ENCODE measurements at places on chromosomes 1 and 21.

DNA sequence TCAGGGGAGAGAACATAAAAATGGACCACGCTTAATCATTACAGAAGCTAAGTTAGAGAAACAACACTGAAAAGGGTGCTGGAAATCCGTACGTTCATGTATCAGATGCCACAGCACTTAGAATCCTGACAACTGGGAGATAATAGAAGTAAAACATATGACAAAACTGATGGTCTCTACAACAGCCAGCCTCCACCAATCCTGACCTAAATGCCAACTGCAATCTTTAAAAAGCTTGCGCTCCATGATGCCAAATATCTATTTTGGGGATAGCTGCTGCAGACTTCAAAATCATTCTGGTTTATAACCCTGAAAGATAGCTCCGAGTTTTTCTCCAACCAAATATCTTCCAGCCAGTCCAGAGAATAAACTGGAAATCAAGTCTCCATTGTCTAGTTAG, 178.3 kb downstream of the RERE start:
- no peak for DNase-seq

- no peak for DNase-seq
Observed at GRCh38 chr1:223430236-223430635, 37.0 kb downstream of the CCDC185 start.

GRCh38 chr1:2101531-2101930, 51.3 kb downstream of the PRKCZ start:
- DNase-seq: no peak

DNA sequence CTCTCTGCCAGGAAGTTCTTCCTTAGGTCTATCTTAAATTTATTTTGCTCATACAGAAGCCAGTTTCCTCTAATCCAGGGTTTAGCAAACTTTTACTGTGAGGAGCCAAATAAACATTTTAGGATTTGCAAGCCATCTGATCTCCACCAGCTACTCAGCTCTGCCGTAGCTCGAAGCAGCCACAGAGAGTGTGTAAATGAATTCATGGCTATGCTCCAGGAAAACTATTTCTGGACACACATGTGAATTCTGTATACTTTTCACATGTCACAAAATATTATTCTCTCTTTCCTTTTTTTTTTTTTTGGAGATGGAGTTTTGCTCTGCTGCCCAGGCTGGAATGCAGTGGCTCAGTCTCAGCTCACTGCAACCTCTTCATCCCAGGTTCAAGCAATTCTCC, 13.4 kb upstream of the AGTRAP start:
- DNase-seq: no peak

GRCh38 chr1:67191668-67192520, 25.6 kb downstream of the IL23R start:
- no peak for DNase-seq

DNA sequence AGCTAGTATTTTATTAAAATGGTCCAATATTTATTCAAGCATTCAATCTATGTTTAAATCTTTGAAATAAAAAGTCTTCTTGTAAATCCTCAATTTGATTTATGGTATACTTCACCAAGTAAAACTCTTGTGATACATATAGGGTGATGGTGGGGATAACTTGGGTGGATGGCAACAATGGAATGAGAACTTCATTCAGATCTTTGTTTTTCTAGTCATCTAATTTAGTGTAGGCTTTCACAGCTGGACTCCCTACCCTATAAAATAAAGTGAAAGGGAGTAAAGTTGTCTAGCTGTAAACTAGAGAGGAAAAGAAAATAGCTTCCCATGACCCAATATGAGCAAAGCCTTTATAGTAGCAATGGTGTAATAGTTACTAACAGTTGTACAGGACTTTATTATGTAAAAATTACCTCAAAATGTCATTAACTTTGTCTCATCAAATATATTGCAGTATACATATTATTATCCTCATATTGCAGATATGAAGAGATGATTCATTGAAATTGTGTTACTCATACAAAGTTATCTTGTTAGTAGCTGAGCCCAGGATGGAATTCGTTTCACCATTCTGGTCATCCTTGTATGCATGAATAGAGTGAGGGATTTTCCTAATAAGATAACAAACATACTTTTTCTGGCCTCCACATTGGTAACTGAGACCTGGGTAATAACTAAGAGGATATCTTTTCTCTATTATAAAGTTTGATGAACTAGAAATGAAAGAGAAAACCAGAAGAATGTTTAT, 1377.7 kb upstream of the ADGRL4 start:
- no peak for DNase-seq

GRCh38 chr1:187685333-187685732, 856.6 kb downstream of the PLA2G4A start:
- no peak for DNase-seq

- DNase-seq: no peak
Observed at GRCh38 chr1:13771745-13772144, 71.8 kb downstream of the PRDM2 start.

GRCh38 chr1:219322766-219323165, 149.1 kb downstream of the LYPLAL1 start:
- no peak for DNase-seq

DNA sequence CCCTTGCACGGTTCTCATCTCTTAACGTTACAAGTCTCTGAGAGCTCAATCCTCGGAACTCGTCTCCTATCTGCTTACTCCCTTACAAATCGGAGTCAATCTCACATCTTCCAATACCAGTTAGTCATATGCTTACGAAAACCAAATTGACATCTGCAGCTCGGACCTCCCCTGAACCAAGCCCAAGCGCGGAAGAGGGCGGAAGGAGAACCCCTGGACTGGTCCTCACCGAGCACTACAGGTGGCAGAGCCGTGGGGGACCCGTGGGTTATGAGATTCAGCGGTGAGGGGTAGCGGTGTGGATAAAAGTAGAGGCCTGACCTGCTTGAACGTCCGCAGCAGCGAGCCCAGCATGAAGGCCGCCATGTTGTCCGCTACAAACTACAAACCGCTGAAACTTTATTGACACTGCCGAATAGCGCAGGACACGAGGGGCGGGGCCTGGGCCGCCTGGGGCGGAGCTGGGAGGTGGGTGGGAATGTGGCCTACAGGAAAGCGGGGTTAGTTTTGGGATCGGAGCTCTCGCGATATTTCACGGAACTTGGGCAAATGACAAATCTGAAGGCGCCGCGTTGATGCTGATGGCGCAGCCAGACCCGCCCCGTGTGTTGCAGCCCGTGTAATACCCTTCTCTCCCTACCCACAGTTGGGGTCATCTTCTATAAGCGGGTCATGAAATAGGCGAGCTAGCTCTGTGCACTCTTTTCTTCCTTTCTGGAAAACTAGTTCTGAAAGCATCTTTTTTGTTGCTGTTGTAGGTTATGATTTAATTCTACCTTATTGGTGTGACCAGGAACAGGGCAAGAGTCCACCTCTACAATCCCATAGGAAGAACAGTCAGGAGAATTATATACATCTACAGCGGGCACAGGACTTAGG, at the start of gene MRPS14:
Gene MRPS14, minus strand, starts transcription at position 383 of the 879 bp plus-strand sequence. Its CDS starts 17 bp downstream, at position 366.
- DNase-seq: peak; percentile 61

GRCh38 chr21:16535102-16535422, 805.3 kb downstream of the USP25 start:
- DNase-seq: peak; percentile 40

DNA sequence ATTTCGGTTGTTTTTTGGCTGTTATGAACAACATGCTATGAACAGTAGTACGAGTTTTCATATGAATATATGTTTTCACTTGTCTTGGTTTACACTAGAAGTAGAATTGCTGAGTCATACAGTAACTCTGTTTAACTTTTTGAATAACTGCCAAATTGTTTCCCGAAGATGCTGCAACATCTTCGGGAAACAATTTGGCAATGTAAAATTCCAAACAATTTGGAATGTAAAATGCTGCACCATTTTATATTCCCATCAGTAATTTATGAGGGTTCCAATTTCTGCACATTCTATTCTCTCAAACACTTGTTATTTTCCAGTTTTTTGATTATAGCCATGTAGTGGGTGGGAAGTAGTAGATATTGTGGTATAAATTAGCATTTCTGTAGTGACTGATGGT, 11.6 kb downstream of the PCBP3 start:
- no peak for DNase-seq

- peak; percentile 97 for DNase-seq
Observed at GRCh38 chr21:43209575-43210453, 41.0 kb downstream of the CRYAA start.

GRCh38 chr1:153568367-153569099, 2.9 kb upstream of the S100A2 start:
- no peak for DNase-seq

DNA sequence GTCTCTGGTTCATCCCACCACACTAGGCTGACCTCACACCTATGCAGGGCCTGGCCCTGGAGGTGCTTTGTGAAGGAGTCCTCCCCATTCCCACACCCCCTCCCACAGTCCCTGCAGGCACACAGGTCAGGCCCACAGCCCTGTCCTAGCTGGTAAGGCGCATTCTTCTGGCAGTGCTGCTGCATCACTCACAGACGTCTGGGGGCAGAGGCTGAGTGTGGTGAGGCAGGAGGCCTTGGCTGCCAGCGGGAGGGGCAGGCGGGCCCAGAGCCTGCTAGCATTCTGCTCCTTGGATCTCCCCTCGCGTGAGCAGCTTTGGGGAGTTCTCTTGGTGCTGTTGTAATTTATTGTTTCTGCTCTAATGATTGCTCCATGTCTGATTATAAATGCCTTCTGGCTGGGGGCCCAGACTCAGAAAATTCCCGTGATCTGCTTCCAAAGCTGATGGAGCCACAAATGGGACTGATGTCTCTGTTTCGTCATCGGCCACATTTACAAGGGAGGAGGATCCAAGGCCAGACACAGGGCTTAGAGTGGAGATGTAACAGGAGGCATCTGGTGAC, 62.9 kb downstream of the TRABD2B start:
- no peak for DNase-seq

DNA sequence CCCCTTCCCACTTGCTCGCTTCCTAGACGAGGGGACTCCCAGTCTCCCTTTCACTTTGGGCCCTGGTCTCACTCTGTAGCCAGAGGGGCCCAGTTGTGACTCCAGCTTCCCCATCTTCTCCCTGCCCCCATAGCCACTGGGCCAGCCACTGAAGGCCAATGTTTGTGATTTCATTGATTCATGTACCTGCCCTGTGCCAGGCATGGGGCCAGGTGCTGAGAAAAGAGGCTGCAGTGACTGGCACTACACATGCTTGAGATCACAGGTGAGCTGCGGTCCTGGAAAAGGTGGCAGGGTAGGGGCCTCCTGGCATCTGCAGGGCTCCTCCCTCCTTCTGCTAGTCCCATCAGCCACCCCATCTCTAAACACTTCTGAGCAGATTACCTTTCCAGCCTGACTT, 345.3 kb upstream of the VAMP3 start:
- no peak for DNase-seq

DNA sequence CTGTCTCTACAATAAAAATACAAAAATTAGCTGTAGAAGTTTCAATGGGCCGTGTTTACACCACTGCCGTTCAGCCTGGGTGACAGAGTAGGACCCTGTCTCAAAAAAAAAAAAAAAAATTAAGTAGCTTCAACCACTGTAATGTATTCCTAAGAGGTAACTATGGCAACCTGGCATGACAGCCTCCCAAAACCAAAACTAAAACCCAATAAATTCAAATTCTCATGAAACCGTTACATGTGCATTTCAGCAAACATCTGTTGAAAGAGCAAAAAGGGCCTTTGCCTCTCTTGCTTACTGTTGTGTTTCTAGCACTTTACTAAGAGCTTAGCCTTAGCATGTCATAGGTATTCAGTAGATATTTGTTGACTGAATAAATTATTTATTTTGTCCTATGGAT, 33.5 kb downstream of the ODR4 start:
- no peak for DNase-seq

GRCh38 chr21:44722731-44723130, 11.4 kb upstream of the TSPEAR start:
- DNase-seq: no peak

DNA sequence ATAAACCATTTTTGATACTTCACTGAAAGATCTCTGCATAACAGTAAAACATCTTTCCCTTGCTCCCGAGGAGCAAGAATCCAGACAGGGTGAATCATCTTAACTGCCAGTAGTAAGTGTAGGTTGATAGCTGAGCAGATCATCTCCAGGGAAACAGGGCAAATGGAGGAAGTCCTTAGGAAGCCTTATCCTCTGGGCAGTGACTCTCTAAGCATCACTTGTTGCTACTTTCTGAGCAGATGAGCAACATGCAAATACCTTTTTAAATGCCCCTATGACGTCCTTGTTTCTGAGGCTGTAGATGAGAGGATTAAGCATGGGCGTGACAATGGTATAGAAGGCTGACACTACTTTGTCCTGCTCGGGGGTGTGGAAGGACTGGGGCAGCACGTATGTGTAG, 8.9 kb downstream of the OR2T11 start:
- DNase-seq: no peak

DNA sequence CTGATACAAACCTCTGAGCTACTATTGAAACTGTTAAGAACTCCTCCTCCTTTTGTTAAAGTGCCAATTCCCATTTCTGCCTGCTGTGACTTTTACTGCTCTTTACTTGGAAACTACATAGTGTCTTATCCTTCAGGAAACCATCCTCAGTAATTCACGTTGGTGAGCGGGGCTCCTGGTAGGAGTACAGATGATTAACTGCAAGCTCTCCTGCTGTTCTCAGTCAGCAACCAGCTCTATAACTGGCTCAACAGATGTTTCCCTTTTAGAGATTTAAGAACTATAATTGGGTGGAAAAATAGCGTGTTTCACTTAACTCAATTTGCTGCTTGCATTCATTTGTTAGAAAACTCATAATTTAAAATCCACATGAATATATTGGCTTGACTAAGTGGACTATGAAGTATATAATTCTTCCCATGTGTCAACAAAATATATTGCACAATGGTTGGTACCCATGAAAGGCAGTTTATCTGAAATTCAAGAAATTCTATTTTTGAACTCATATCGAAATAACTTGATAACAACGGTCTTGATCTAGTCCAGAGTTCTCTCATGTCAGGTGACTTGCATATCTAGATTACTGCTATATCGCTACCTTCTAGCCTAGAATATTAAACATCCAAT, 574.0 kb downstream of the KCNT2 start:
- DNase-seq: no peak

DNA sequence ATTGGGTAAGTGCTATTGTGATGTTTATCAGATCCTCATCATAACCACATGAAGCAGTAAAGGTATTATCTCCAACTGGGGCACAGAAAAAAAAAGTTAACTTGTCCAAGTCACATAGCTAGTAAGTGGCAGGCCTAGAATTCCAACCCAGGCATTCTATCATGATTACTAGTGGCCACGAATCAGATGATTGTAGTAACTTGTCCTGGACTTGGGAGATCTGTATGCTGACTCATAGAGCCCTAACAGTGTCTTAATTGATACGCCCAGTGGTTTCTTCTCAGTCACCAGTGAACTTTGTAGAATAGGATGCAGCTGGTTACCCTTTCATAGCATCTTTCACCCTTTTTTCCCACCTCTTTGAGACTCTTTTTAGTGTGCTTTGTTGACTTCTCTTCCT, 91.1 kb upstream of the UBE2U start:
- DNase-seq: peak; percentile 19

DNA sequence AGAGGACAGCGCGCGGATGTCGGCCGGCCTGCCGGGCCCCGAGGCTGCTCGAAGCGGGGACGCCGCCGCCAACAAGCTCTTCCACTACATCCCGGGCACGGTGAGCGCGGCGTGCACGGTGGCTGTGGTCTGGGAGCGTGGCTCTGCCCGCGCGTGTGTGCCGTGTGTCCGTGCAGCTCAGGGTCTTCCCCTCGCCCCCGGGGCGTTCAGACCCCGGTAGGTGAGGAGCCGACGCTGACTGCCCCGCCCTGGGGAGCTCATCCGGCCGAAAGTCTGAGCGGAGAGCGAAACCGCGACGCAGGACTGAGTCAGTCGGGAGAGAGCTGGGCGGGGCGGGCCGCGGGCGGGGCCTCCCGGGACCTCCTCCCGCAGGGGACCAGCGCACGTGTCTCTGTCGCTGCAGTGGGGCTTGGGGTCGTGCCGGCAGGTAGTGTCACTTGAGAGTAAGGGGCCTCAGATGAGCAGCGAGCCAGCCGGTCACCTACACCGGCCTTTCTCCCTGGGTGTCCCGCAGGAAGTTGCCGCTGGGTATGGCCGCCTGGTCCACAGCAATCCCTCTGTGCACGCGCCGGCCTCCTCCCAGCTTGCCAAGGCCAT, 520 bp downstream of the PLEKHN1 start:
- peak; percentile 86 for DNase-seq

Data from H54 (cell line).